ENCODE measurements at places on chromosomes 16 and 17. TPM values are rescaled to one million over a fixed set of nuclear protein-coding genes. Genes with fewer than 3 reads are reported as not detected.

The ST6GALNAC2 gene
- 8.7 TPM for total RNA-seq

The MMP15 gene
- 16.3 TPM for total RNA-seq

The GRN gene
- 313 TPM for total RNA-seq

The AANAT gene
- total RNA-seq = not detected

The KRTAP3-1 gene
- total RNA-seq = not detected

The ABCC3 gene
- total RNA-seq = 1.9 TPM

The MYCBPAP gene
- total RNA-seq = 1.6 TPM

The SHISA6 gene
- total RNA-seq = 1.1 TPM

The FKBP10 gene
- 30.5 TPM for total RNA-seq

The FAM20A gene
- 3.3 TPM for total RNA-seq

The KRTAP16-1 gene
- not detected for total RNA-seq

The CDRT15L2 gene
- not detected for total RNA-seq

The CA7 gene
- not detected for total RNA-seq

The RGS9 gene
- 29.1 TPM for total RNA-seq

The ATP2A3 gene
- 22.0 TPM for total RNA-seq

The TOX3 gene
- total RNA-seq = not detected

The MRPL45 gene
- total RNA-seq = 35.3 TPM

The SLC13A2 gene
- not detected for total RNA-seq

The SEC14L5 gene
- total RNA-seq = 1.8 TPM

The ITGB3 gene
- 59.3 TPM for total RNA-seq

The TPSB2 gene
- 301 TPM for total RNA-seq

The OTOA gene
- total RNA-seq = 0.33 TPM

The KRT20 gene
- not detected for total RNA-seq

The CCDC200 gene
- not detected for total RNA-seq

The MPV17L gene
- total RNA-seq = 6.6 TPM

The LDHD gene
- total RNA-seq = 6.7 TPM

The PKD1 gene
- 297 TPM for total RNA-seq

The ACACA gene
- total RNA-seq = 34.0 TPM

The ARHGDIG gene
- total RNA-seq = 4.3 TPM

The ITGB4 gene
- total RNA-seq = 54.0 TPM

The CDK5R1 gene
- total RNA-seq = 1.2 TPM

The ZNF629 gene
- 17.0 TPM for total RNA-seq

The TMC5 gene
- total RNA-seq = 0.42 TPM

Data from esophagus muscularis mucosa (tissue), 4 donors.